ENCODE measurements at places on chromosomes 5 and 9.
A peak's percentile ranks its signal among the peaks of the same experiment; 100 is the strongest.

DNA sequence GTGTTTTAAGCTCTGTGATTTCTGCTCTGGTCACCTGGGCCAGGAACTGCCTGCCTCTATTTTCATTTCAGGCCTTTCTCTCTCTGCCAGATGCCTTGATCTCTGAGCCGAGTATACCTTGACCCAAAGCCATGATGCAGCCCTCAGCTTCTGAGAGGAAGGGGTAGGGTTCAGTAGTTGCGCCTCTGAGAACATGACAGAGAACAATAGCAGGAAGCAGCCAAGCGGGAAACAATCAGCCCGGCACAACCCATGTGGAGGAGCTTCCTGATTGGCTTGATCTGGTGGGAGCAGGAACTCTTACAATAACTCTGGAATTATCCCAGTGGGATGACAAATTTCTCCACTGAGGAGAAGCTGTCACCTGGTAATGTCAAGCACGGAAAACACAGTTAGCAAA is 127.4 kb downstream of the PALM2AKAP2 start:
- no peak for DNase-seq

DNA sequence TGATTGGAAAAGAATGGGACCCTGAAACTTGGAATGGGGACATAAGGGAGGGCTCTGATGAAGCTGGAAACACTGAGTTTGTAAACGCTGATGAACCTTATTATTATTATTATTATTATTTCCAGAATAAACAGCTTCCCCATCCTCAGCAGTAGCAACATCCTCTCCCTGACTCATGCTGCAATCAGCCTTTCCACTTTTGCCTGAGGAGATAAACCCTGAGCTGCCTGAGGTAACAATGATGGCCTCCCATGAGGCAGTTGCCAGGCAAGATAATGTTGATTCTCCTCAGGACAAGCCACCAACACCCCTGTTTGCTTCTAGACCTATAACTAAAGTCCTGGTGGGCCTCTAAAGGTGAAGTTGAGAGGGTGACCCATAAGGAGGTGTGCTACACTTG is 139.2 kb upstream of the ATP10B start:
- no peak for DNase-seq

GRCh38 chr9:133269537-133270362 is 5.3 kb downstream of the ABO start:
- DNase-seq = peak; percentile 42

- DNase-seq = no peak
These were observed 214.6 kb upstream of the TLE4 start for GRCh38 chr9:79357194-79357593.

DNA sequence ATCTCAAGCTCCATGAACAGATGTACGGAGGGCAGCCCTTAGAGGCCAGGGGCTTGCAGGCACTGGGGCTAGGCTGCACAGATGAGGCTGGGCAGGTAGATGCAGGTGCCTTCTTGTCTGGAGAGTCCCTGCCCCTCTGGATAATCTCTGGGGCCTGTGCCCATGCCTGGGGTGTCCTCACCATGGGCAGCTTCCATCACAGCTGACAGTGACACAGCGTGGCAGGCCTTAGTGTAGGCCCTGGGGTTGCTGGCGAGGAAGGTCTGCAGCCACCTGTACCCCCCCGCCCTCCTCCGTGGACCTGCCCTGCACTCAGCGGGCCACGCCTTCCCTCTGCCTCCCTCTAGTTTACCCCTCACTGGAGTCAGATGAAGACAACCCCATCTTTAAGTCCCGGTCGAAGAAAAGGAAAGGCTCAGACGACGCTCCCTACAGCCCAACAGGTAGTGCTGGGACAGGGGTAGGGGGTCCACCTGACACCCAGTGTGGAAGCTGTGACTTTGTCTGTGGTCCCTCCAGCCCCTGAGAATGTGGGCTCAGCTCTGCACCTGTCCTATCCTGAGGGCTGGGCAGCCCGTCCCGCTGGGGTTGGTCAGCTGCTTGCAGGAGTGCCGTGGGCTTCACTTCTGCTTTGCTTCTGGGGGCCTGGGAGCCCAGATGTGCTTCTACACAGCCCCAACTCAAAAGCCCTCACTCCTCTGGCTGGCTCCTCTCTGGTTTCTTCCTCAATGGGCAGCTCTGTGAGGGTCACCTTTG is 98.4 kb downstream of the PHF2 start:
- DNase-seq = no peak

GRCh38 chr5:94993491-94993890 is 291.4 kb downstream of the MCTP1 start:
- no peak for DNase-seq

DNA sequence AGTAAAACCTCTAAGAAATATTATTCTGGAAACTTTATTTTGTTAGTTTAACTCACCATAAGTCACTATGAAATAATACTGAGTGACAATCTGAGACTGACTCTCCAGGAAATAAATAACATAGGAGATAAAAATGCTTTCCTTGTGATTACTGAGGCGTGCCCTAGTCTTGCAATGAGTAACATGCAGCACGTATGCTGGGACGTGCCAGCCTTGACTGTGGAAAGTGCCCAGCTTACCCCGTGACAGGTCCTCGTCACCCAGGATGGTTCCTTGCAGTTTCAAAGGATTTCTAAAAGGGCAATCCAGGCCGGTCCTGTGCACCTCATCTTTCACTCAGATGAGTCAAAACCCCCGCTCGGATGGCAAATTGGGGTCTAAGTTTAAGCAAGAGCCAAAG is 720.8 kb upstream of the ADAMTS16 start:
- no peak for DNase-seq

- no peak for DNase-seq
These were observed 36.9 kb upstream of the TCERG1 start for GRCh38 chr5:146410272-146410671.
